ENCODE measurements at places on chromosomes 1 and 21. TPM values are rescaled to one million over a fixed set of nuclear protein-coding genes. Genes with fewer than 3 reads are reported as not detected.

DNA sequence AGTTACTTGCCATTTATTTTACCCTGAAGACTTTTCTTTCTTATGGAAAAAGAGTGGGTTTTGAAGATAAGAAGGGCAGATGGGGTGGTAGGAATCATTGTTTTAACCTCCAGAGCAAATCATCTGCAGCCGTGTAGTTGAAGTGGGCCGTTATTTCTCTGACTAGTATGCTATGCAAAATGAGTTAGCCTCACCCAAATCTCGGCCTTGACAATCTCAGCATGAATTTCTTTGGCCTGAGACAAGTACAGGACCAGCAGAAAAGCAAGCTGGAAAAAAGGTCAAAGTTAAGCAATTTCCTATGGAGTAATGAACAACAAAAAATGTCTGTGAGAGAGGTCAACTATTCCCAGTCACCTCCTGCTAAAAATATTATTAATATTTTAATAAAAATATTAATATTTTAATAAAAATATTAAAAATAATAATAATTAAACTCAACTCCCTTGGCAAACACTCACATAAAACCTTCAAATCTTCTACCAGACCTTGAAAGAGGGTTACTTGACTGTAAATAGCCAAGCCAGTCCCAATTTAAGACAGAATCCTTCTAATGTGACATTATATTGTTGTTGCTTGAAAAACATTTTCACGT, 6.8 kb upstream of the TEKT2 start:
- H3K27me3 ChIP-seq = no peaks in the 10 kb centered on the region
- no peak overlapping the region for H3K27ac ChIP-seq
- no peak for DNase-seq
- no peaks in the 10 kb centered on the region for H3K36me3 ChIP-seq
- H3K4me1 ChIP-seq = no peaks in the 10 kb centered on the region

Gene TMOD4
- total RNA-seq = not detected

Gene CLDN19
- total RNA-seq = not detected

- peaks cover 3% of the 10 kb centered on the region for H3K4me1 ChIP-seq
- H3K27ac ChIP-seq = no peak overlapping the region
- H3K4me3 ChIP-seq = no peak overlapping the region
- no peak for DNase-seq
These were observed 166.7 kb downstream of the CLIC6 start for GRCh38 chr21:34835526-34835925.

GRCh38 chr1:167455786-167456446, 62.4 kb downstream of the CD247 start:
- peaks cover 4% of the 10 kb centered on the region for H3K27me3 ChIP-seq
- H3K4me3 ChIP-seq = peak overlapping the region; percentile 61
- H3K36me3 ChIP-seq = no peaks in the 10 kb centered on the region
- no peaks in the 10 kb centered on the region for H3K4me1 ChIP-seq
- peak; percentile 30 for DNase-seq
- peak overlapping the region; percentile 84 for H3K27ac ChIP-seq

Gene CRP
- total RNA-seq = not detected

- no peak overlapping the region for H3K4me3 ChIP-seq
- no peaks in the 10 kb centered on the region for H3K27me3 ChIP-seq
- DNase-seq = no peak
- no peaks in the 10 kb centered on the region for H3K36me3 ChIP-seq
These were observed 65.0 kb downstream of the KCNH1 start for GRCh38 chr1:211068976-211069375.

DNA sequence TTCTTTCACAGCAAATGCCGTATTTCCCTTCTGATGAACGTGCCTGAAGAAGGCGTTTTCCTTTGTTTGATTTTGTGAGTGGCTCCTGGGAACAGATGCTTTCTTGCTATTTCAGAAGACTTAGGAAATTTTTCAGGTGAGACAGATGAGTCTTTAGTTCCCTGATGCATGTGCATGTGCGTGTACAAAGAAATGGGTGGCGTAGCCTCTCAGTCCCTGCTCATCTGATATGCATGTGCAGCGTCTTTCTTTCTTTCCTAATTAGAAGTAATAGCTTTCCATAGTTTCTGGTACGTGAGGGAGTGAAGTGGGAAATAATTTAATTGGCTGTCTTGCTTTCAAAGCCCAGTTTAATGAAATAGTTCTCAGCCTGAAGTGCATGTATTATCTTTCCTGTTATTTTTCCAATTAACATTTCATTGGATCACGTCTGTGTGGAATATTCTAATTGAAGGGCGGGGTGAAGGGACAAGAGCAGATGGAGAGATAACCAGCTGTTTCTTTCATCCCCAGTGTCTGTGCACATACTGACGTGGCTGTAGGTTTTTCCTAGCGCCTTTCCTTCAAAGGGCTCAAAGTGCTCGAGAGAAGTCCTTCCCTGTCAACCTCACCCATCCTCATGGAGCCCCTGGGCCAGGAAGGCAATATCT, 104.3 kb downstream of the FAM78B start:
- H3K4me3 ChIP-seq = no peak overlapping the region
- no peaks in the 10 kb centered on the region for H3K36me3 ChIP-seq
- no peak for DNase-seq
- no peaks in the 10 kb centered on the region for H3K27me3 ChIP-seq

Gene CD53
- 5.6 TPM for total RNA-seq

DNA sequence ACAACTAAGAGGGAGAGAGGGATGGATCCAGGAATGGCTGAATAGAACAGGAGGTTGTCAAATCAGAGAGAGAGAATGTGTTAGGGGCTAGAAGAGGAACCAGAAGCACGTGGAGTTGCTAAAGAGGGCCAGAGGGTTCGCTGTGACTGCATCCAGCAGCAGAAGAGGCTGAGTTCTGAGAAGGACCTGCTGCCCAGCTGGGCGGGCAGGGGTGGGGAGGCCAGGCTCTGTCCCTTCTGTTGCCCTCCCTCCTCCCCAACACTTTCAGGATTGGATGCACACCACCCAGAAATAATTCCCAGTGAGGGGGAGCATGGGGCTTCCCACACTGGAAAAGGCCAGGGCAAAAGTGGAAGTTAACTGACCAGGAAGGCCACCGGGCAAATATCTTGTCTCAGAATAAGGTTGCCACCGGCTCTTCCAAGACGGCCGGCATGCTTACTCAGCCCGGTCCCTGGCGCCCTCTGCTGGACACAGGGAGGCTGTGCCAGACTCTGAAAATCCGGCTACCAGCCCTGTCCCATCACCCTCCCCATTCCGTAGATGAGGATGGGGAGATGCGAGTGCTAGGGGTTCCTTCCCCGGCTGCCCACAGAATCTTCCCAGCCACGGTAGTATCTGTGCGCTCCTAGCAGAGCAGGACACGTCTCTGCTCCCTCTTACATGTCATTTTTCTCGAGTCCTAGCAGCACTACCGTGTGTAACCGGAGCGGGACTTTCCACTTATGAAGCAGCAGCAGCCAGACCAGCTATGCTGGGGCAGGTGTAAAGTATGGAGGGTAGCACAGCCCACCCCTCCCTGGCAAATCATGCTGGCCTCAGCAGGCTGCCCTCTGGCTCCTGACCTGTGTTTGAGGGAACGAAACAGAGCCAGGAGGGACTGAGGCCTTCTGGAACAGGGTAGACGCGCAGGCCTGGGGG, 46.8 kb upstream of the A3GALT2 start:
- peak; percentile 88 for DNase-seq
- peaks cover 47% of the 10 kb centered on the region for H3K4me1 ChIP-seq
- H3K27ac ChIP-seq = peak overlapping the region; percentile 88
- H3K4me3 ChIP-seq = no peak overlapping the region
- peaks cover 39% of the 10 kb centered on the region for H3K36me3 ChIP-seq

DNA sequence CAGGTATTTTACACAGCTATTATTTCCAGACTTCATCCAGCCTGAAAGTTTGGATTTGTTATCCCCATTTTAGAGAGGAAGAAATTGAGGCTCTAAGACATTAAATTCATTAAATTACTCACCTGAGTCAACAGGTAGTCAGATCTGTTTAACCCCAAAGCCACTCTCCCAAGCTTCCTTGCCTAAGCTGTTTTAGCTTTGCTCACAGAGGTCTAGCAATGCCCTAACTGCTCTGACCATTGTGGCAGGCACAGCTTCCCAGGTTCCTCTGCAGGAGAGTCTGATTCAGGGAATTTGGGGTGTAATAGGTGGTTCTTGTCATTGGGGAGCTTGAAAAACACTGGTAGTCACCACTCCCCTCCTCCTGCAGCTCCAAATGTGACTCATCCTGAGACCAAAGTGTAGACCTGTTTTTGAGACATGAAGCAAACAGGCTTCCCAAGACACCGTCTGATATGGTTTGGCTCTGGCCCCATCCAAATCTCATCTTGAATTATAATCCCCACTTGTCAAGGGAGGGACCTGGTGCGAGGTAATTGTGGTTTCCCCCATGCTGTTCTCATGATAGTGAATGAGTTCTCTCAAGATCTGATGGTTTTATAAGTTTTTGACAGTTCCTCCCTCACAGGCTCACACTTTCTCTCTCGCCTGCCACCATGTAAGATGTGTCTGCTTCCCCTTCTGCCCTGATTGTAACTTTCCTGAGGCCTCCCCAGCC, 142.8 kb upstream of the DNAH14 start:
- DNase-seq = no peak
- H3K36me3 ChIP-seq = no peaks in the 10 kb centered on the region
- H3K4me3 ChIP-seq = no peak overlapping the region
- H3K27me3 ChIP-seq = no peaks in the 10 kb centered on the region

Gene UBE2U
- total RNA-seq = 3.4 TPM

Gene EPHA8
- not detected for total RNA-seq

Gene TAS1R3
- 0.35 TPM for total RNA-seq

GRCh38 chr1:55639051-55639450, 423.9 kb upstream of the USP24 start:
- H3K4me1 ChIP-seq = peaks cover 19% of the 10 kb centered on the region
- no peaks in the 10 kb centered on the region for H3K27me3 ChIP-seq
- no peak overlapping the region for H3K4me3 ChIP-seq
- no peak overlapping the region for H3K27ac ChIP-seq

DNA sequence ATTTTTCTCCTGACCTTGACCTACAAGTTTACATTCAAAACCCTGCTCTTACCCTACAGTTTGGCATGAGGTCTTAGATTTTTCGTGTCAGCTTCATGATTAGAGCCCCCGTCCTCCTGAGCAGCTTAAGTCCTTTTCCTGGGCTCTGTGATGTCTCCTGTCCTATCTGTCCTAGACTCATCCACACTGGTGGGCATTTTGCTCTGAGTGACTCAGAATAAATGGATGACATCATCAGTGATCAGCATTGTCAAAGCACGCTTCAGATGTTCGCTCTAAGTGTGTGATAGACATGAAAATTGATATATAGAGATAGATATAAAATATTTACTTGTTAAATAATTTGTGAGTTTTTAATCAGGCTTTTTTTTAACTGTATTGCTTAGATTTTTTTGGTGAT, 21.8 kb downstream of the RGS13 start:
- H3K27ac ChIP-seq = no peak overlapping the region
- no peaks in the 10 kb centered on the region for H3K36me3 ChIP-seq
- no peak overlapping the region for H3K4me3 ChIP-seq
- no peaks in the 10 kb centered on the region for H3K27me3 ChIP-seq
- H3K4me1 ChIP-seq = no peaks in the 10 kb centered on the region
- DNase-seq = no peak

GRCh38 chr21:44293551-44294231, 6.2 kb upstream of the PFKL start:
- H3K27me3 ChIP-seq = no peaks in the 10 kb centered on the region
- H3K4me3 ChIP-seq = no peak overlapping the region
- peaks cover 29% of the 10 kb centered on the region for H3K4me1 ChIP-seq
- no peak overlapping the region for H3K27ac ChIP-seq
- no peaks in the 10 kb centered on the region for H3K36me3 ChIP-seq
- DNase-seq = no peak

- no peak overlapping the region for H3K27ac ChIP-seq
- H3K4me1 ChIP-seq = peaks cover 43% of the 10 kb centered on the region
- DNase-seq = no peak
- peaks cover 52% of the 10 kb centered on the region for H3K36me3 ChIP-seq
- no peaks in the 10 kb centered on the region for H3K27me3 ChIP-seq
- no peak overlapping the region for H3K4me3 ChIP-seq
These were observed 68.5 kb upstream of the SDC3 start for GRCh38 chr1:30977105-30977504.

Gene GBP6
- total RNA-seq = not detected

DNA sequence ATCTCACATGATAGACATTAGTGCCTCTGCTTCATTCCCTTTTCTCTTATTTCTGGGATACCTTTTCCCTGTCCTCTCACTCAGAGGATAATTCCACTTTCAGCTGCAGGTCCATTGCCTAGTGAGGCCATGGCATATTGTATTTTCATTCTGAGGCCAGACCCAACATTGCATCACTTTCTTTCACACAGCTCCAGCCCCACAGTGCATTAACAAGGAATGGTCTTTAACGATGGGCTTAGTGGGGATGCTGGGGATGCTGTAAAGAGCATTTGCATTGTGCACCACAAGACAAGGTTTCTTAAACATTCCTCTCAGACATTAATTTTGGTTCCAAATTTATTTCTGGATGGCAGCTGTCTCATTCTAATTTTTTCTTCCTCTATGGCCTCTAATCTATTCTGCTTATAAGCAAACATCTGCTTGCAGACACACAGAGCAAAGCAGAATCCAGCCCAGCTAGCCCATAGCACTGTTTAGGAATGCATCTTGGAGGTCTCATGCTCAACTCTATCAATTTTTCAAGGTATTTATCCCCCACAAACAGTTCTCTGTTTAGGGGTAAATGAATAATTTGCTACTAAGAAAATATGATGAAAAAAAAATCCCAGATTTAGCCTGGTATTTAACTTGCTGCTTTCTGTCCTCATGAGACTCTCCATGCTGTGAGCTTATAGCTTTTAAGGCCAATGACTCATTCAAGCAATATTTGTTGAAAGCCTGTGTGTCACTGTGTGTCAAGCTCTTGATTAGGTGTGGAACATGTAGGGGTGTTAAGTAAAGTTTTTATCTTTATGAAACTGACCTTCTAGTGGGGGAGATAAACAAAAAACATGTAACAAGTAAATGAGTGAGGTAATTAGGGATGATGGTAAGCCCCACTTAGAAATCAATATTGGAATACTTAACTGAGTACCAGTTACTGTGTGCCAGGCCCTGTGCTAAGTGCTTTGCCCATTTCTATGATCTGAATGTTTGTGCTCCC, 44.5 kb upstream of the CCDC190 start:
- no peak overlapping the region for H3K4me3 ChIP-seq
- H3K4me1 ChIP-seq = peaks cover 10% of the 10 kb centered on the region
- H3K36me3 ChIP-seq = no peaks in the 10 kb centered on the region
- no peaks in the 10 kb centered on the region for H3K27me3 ChIP-seq

GRCh38 chr1:91582431-91582921, 81.8 kb downstream of the CDC7 start:
- no peak overlapping the region for H3K4me3 ChIP-seq
- H3K36me3 ChIP-seq = no peaks in the 10 kb centered on the region
- H3K27me3 ChIP-seq = no peaks in the 10 kb centered on the region
- no peak for DNase-seq

GRCh38 chr1:86516335-86516734, 30.5 kb upstream of the CLCA4 start:
- no peaks in the 10 kb centered on the region for H3K4me1 ChIP-seq
- H3K36me3 ChIP-seq = no peaks in the 10 kb centered on the region
- H3K4me3 ChIP-seq = no peak overlapping the region
- DNase-seq = no peak
- no peak overlapping the region for H3K27ac ChIP-seq
- no peaks in the 10 kb centered on the region for H3K27me3 ChIP-seq

Data from heart right ventricle (tissue), 16 donors.